Activated CD4-positive, alpha-beta T cell treated with anti-CD3 and anti-CD28 coated beads, Interleukin-10, Interleukin-2, amounts not matched to agents 100 ng/mL and 50 ng/mL, durations not matched to agents 16 hours and 8 hours (primary cell): ENCODE measurements at places on chromosomes 2 and 18.

DNA sequence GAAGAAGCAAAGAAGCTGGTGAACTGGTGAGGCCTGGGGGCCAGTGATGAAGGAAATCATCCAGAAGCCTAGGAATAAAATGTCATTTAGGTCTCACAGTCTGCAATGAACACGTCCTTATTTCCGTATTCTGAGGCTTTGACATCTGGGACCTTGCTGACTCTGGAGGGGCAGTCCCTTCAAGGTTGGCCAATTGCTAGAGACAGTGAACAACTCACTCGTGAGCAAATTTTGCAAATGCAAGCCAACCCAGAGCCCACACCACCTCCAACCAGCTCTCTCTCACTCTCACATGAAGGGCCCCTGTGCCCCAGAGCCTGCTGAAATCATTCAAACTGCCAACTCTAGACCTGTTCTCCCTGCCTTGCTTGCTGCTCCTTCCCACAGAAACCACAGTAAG lies 279.1 kb upstream of the LYPD1 start:
- no peak for DNase-seq

GRCh38 chr2:99949963-99950362 lies 192.4 kb downstream of the AFF3 start:
- DNase-seq: no peak

- no peak for DNase-seq
These were observed 78.9 kb downstream of the AAK1 start for GRCh38 chr2:69564604-69565003.

DNA sequence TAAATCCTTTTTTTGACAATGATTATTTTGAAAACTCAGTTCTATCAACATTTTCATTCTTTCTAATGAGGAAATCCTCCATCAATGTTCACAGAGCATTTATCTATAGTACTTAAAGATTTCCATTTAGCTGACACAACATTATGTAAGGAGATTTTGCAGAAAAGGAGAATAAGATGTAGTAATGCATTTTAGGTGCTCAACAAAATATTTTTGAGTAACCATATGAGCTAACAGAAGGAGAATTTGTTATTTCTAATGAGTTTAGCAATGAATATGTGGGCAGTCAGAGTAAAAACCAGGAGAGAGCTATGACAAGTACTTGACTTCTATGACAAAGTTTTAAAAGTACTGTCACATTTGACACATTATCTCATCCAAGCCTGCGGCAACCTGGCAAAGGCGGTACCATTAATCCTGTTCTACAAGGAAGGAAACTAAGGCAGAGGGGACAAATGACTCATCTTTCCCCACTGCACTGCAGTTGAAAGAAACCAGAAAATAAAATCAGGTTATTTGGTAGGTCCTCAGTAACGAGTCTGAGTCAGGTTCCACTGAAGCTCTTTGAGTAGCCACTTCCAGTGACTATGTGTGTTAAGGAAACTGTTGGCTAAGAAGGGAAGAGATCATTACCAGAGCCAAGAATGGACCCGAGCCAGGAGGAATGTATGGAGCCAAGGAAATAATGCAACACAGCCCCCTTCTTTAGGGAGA lies 134.1 kb upstream of the ITGB6 start:
- DNase-seq: peak; percentile 74

DNA sequence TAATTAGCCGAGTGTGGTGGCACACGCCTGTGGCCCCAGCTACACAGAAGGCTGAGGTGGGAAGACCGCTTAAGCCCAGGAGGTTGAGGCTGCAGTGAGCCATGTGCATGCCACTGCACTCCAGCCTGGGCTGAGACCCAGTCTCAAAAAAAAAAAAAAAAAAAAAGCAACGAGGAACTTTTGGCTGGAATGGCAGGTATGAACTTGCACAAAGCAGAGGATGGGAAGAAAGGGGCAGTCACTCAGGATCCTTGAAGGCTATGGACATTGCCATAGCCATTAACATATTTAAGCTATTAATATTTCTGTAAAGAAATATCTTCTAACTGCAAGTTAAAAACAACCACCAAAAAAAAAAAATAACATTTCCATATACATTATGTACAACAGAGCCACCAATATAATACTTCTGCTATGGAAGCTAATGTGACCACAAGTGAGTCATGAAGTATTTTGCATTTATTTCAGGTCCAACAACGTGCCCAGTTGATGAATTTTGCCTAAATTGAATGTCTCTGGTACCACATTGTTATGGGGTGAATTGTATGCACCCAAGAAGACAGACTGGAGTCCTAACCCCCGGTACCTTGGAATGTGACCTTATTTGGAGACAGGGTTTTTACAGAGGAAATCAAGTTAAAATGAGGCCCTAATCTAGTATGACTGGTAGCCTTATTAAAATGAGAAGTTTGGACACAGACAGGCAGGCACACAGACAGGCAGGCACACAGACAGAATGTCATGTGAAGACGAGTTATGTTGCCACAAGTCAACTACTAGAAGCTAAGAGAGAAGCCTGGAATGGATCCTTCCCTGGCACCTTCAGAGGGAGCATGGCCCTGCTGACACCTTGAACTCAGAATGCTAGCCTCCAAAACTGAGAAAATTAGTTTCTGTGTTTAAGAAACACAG lies 102.8 kb downstream of the RBMS1 start:
- DNase-seq: no peak

DNA sequence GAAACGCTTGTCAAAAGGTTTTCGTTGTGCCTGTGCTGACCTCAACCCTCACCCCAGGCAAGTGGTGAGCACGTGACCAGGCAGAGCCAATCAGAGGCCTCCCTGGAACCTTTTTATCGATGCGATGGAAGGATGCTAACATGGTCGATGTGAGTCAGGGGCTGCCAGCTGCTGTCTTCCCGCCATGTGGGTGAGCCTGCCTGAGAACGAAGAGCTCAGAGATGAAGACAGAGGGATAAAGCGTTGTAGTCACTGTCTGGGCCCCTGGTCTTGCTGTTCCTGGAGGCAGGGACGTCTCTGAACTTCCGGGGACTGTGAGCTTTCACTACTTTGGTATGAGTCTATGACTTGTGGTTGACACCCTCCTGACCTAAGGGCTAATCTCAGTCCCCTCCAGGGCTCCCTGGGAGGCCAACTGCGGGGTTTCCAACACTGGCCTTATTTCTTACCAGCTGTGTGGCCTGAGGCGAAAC lies 18.6 kb downstream of the DNMT3A start:
- DNase-seq: peak; percentile 68

- no peak for DNase-seq
These were observed 18.5 kb upstream of the DTNA start for GRCh38 chr18:34691614-34692013.

DNA sequence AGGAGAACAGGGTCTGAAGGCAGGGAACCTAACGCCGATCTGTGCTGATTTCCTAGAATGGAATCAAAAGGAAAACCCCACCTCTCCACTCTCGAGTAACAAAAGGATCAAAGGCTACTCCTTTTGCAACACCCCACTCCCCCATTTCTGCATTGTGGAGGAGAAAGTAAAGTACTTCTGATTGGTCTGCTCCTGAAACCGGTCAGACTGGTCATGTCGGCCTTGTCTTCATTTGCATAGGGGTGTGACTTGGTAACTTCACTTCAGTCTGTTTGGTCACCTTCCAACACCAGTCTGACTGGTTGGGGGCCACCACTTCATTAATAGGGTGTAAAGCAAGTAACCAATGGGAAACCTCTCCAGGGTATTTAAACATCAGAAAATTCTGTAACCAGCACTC lies 771.9 kb downstream of the ERBB4 start:
- DNase-seq: no peak

DNA sequence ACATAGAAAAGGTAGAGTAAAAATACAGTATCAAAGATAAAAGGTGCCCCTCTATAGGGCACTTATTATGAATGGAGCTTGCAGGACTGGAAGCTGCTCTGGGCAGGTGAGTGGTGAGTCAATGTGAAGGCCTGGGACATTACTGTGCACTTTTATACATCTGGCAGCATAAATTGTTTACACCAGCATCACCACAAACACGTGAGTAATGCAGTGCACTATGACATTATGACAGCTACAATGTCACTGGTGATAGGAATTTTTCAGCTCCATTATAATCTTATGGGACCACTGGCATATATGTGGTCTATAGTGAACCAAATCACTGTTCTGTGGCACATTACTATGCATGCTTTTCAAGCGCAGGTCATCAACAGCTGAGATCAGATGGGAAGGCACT lies 48.1 kb downstream of the TPGS2 start:
- no peak for DNase-seq

DNA sequence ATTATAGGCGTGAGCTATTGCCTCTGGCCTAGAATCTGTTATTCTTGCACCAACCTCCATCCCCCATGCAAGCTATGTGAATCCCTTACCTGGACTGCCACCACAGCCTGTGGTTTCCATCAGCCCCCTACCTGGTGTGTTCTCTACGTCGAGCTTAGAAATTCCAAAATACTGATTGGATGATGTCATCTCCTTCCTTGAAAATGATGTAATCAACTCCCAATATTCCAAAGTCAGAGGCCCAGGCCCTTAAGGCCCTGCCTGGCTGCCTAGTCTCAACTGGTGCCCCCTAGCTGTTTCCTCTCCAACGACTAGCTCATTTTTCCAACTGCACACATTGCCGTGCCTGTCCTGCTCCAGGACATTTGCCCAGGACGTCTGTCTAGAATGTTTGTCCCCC lies 41.3 kb upstream of the GBX2 start:
- DNase-seq: no peak

- peak; percentile 19 for DNase-seq
These were observed 219.8 kb downstream of the CDCA7 start for GRCh38 chr2:173574324-173575112.

DNA sequence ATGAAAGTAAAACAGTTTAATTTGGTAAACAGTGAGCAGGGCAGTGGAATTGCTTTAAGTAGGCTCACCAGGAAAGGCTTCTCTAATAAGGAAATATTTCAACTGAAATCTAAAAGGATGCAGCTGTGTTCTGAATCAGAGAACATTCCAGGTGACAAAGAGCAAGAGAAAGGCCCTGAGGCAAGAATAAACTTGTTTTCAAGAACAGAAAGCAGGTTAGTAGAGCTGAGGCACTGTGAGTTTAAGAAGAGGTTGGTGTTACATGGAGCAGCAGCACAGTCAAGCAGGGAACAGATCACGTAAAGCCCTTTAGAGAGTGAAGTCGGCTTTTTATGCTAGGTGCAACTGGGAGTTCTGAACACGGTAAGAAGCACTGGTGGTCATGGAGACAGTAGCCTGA lies 57.0 kb upstream of the SCN1A start:
- no peak for DNase-seq

GRCh38 chr2:112772322-112772721 lies 7.9 kb upstream of the CKAP2L start:
- no peak for DNase-seq

GRCh38 chr18:29084120-29084519 lies 907.2 kb upstream of the CDH2 start:
- no peak for DNase-seq

DNA sequence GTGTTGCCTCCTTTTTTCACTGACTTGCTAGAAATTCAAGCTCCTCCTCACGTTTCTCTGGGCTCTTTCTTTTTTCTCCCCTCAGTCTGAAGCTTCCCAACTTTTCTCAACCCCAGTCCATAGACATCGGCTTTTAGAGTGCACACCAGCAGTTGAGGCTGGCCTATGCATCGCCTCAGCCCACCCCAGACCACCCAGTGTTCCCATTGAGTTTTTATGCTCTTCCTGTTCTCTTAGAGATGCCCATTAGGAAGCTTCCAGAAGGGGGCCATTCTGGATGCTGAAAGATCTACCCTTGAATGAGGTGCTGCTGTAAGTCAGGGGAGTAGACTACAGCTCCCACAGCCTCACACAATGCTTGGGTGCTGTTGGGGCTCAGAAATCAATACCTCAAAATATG lies 12.0 kb upstream of the GYPC start:
- DNase-seq: no peak

GRCh38 chr2:135703300-135703699 lies 38.4 kb upstream of the UBXN4 start:
- DNase-seq: no peak

DNA sequence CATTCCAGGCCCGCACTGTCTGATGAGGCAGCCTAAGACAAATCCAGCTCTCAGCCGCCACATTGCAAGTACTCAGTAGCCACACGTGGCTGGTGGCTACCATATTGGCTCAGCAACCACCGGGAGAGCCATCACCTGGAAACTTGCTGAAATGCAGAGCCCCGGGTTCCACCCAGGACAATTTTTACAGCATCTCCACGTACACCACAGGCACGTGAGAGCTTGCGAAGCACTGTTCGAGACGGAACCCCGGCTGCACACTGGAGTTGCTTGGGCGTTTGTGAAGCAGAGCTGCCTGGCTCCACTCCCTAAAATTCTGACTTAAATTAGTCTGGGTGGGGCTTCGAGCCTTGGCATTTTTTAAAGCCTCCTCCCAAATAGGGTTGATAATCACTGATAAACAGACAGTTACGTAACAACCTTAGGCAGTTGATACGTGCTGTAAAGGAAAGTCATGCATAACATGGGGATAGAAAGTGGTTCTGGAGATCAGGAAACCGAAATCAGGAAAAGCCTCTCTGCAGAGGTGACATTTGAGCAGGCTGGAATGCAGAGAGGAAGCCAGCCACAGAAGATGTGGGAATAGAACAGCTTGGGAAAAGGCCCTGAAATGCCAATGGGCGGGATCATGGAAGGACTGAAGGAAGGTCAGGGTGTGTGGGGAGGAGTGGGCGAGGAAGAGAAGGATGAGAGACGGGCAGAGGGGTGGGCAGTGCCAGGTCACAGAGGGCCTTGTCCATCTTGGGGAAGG lies 6.2 kb downstream of the ASAP2 start:
- DNase-seq: no peak

GRCh38 chr18:35842536-35842935 lies 129.9 kb upstream of the RMP24 start:
- no peak for DNase-seq

DNA sequence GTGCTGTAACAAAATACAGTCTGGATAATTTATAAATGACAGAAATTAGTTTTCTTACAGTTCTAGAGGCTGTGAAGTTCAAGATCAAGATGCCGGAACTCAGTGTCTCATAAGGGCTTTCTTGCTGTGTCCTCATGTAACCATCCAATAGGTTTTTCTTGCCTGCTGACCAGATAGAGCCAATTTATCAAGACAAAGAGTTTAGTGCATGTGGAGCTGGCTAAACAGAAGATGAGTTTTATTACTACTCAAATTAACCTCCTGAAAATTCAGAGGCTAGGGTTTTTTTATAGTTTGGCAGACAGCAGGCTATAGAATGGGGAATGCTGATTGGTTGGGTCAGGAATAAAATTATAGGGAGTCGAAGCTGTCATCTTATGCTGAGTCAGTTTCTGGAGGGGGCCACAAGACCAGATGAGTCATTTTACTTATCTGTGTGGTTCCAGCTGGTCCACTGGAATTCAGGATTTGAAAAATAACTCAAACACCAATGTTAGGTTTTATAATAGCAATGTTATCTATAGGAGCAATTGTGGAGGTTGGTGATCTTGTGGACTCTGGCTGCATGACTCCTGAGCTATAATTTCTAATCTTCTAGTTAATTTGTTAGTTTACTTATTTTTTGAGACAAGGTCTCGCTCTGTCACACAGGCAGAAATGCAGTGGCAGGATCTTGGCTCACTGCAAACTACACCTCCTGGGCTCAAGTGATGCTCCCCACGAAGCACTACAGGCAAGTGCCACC lies 3.2 kb upstream of the PDK1 start:
- DNase-seq: no peak

- no peak for DNase-seq
These were observed 292.5 kb downstream of the ALK start for GRCh38 chr2:29628862-29629261.
